ENCODE measurements at places on chromosomes 5 and 9.

DNA sequence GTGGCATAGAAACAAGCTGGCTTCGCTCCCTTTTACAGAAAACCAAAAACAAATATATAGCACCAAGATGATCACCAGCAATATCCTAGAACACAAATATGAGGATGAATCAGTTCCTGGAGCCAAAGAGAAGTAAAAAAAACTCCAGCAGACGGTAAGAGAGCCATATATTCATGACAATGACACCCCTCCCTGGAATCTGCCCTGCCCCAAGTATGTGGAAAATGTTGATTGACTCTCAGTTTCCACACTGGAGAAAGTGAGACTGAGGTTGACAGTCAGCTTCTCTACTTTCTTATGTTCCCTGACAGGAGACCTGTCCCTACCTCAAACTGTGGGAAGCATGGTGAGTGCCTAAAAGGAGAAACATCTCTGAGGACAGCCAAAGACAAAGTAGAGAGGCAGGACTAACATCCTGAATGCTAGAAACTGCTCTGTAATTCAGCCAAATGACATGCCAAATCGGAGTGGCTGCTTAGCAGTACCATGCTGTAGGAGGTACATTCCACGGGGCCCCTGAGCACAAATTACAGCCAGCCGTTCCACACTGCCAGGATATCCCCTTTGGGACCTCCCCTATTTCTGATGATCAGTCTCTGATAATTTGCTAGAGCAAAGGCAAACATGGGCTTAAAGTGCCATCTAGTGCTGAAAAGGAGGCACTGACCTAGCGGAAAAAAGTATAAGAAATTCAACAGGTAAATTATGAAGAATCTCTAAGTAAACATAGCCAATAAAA, 424.0 kb upstream of the RGMB start:
- no peak for DNase-seq

GRCh38 chr5:123433596-123433995, 10.4 kb upstream of the CEP120 start:
- DNase-seq, result no peak

GRCh38 chr9:86605303-86605702, 251.1 kb upstream of the TUT7 start:
- no peak for DNase-seq

DNA sequence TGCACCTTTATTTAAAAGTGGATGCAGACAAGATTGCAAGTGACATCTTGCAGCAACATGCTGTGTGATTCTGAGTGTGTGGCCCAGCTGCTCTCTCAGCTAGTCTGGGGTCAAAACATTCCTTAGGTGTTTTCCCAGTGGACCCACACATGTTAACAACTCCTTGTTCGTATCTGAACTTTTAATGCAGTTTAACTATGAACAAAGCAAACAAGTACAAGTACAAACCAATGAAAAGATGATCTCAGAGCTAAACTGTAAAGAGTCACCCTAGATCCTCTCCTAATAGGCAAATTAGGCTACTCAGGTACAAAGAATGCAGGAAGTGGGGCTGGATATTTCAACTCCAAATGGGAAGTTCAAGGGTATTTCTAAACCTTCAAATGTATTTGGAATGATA, 108.4 kb downstream of the ENTREP1 start:
- no peak for DNase-seq

DNA sequence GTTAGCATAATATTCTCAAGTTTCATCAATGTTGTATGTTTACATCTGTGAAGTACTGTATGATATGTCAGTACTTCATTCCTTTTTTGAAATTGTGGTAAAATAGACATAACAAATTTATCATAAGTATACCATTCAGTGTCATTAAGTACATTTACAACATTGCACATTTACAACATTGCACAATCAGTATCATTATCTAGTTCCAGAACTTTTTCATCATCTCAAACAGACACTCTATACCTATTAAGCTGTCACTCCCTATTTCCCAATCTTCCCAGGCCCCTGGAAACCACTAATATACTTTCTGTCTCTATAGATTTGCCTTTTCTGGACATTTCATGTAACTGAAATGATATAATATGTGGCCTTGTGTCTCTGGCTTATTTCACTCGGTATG, 75.1 kb upstream of the ATG10 start:
- DNase-seq, result no peak

DNA sequence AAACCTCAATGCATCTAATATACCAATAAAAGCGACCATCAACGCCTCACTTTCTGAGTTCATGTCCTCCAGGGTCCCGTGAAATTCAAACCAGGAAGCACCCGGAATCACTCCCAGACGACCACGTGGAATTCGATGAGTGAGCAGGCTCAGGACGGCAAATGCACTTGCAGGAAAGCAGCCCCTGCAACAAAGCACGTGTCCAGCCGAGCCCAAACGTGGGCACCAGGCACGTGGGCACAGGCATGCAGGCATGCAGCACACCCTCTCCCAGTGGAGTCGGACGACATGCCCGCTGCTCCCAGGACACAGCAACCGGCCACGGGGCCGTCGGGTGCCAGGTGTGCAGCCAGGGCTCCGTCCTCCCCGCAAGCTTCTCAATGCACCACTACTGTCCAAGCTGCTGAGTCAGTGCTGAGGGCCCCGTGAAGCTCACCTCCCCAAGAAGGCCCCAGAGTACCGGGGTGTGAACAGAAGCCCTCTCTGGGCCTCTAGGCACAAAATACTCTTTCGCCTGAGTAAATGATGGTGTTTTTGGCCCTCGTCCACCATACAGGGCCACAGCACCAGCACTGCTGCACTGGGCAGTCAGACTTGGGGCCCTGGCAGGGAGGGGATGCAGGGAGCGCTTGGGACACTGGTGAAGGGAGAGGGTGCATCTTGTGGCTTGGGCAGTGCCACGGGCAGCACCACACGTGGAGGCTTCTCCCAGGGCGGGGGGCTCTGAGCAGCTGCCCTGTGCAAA, 87.6 kb downstream of the VAV2 start:
- DNase-seq, result no peak

DNA sequence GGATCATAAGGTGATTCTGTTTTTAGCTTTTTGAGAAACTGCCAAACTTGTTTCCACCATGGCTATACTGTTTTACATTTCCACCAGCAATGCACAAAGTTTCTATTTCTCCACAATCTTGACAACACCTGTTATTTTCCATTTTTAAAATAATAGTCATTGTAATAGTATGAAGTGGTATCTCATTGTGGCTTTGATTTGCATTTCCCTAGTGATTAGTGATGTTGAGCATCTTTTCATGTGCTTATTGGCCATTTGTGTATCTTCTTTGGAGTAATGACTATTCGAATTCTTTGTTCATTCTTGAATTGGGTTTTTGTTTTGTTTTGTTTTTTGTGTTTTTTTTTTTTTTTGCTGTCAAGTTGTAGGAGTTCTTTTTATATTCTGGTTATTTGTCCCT, 4.9 kb downstream of the GARNL3 start:
- no peak for DNase-seq

- DNase-seq, result no peak
These were observed 41.3 kb upstream of the C9orf72 start for GRCh38 chr9:27614551-27614950.

- no peak for DNase-seq
These were observed 265.8 kb downstream of the SLF1 start for GRCh38 chr5:94884311-94884710.

DNA sequence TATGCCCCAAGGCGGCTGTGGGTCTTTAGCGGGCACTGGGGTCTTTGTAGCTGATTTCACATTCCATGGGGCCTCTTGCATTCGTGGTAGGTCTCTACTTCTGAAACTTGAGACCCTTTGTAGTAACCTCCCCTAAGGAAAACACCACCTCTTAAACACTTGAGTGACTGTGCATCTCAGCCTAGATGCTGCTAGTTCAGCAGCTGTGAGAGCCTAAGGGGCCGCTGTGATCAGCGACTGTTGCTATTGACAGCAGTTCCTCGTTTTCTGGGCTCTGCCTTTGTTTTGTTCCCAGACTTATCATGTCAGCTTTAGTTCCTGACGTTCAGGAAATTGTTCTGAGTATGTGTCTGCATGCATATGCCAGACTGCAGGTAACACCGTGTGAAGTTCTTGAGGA, 171.2 kb downstream of the HSPA4 start:
- DNase-seq, result no peak

DNA sequence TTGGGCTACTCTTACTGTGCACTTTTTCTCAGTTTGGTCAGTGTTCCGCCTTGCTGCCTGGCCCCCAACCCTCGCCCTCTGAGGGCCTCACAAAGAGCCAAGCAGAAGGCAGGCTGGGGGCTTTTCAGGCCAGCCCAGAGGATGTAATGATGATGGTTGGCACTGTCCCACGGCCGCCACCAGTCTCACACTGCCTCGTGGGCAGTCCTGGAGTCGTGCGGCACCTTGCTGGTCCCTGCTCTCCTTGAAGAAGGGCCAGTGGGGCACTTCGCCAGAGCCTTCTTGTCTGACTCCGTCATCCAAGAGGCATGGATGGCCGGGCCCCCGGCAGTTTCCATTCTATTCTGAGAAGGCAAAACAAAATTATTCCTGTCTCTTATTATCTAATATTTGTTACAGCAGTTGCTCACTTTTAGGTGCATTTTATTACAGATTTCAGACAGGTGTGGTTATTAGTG, 21.0 kb downstream of the TENT4A start:
- DNase-seq, result no peak

- no peak for DNase-seq
These were observed 22.5 kb upstream of the OR2S2 start for GRCh38 chr9:35980289-35981011.

DNA sequence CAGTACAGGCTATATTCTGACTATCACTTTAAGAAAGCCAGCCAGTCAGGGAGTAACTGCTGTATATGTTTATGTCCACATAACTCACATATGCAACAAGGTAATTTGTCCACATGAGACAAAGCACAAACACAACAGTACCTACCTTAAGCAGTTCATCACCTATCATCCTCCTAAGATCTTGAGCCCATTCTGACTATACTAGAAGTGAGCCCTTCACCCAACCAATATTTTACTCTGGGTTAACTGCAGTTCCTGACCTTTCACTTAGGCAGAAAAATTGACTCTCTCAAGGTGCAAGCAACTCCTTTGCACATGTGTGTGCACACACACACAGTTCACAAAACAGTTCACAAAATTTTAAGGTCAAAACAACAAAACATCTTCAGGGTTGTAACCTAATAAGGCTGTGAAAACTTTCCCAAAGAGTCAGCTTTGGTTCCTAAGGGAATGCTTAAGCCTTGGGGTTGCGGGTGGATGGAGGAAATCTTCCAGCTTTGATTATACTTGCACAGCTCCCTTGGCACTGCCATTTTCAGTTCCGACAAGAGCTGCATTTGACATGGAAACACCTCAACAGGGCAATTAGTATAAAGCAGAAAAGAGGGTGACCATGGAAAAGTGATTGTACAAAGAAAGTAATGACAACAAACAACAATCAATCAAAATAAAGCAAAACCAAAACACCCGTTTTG, 215.3 kb downstream of the NFIB start:
- no peak for DNase-seq

DNA sequence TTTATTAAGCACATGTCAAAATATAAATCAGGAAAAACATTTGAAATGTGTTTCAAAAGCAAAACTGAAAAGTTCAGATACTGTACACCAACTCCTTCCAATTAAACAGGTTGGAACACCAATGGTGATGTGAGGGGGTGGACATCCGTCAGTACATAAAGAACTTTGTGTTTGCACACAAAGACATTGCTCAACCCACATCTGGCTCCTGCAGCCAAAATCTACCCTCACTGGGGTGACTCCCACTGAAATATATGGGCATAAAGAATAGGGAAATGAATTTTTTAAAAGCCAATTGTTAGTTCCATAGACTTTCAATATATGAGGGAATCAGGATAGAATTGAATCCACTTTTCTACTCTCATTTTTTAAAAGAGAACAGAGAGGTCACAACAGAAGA, 63.9 kb downstream of the MEGF9 start:
- DNase-seq, result no peak

DNA sequence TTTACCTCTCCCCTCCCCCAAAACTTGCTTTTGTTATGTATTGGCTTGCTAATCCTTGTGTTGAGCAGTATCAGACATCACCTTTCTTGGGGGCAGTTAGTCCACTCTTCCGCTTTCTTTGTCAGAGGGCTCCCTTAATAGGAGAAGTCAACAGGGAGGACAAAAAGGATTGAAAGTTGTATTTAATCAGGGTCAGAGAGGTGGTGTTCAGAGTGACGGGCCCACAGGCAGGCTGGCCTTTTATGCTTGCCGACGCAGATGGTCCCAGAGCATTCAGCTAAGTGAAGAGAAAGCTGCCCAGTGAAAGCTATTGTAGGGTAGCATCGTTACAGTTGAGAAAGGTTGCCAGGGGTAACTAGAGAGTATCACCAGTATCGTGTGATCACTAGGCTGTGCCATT, 131.1 kb downstream of the ZCCHC7 start:
- DNase-seq, result no peak

DNA sequence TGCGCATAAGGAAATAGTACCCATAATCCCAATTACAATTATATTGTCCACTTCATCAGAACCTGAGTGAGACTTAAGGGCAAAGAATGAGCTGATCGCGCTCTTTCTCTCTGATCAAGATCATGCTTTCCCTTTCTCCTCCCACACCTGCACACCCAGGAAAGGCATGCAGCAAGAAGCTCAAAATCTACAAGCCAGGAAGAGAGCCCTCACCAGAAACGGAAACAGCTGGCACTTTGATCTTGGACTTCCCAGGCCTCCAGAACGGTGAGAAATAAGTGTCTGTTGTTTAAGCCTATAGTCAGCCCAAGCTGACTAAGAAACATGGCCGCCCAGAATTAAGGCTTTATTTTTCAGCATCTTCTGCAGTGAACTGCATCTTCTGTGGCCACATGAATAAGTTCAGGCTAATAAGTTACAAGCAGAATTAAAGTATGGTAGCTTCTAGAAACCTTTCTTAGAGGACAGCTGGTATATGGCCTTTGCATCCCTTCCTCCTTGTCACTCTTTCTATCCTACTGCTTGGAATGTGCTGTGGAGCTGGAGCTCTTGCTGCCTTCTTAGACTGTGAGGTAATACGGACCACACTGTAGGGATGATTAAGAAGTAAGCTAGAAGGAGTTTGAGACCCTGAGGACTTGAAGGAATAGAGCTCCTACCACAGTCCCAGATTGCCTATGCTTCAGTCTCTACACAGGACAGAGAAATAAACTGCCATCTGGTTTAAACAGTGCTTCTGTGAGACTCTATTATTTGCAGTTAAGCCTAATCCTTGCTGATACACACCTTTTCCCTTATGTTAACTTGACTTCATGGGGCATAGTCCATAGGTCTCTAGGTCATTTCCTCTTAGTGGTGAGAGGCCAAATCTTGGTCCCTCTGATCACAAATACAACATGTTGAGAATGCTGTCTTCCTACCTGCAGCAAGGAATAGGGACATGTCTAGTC, 17.2 kb downstream of the OR2S2 start:
- peak; percentile 67 for DNase-seq

DNA sequence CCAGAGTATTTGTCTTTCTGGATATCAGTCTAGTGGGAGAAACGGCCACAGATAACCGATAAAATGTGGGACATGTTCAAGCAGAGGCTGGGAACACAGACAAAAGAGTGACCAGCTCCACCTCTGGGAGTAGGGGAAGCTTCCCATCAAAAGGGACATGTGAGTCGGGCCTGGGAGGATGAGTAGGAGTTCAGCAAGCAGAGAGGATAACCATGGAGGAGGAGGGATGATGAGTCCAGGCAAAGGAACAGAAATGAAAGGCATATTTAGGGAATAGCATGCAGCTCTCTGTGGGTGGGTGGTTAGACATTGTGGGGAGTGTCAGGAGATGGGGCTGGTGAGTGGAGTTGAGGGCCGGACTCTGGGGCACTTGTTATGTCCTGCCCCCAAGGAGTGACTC, 61.5 kb downstream of the ERGIC1 start:
- DNase-seq, result no peak

- DNase-seq, result no peak
These were observed 186.4 kb downstream of the NMUR2 start for GRCh38 chr5:152218694-152219093.

Data from CD4-positive, alpha-beta T cell treated with Interleukin-17A for 4 hours (primary cell).